ENCODE measurements at places on chromosomes 3 and 15.

GRCh38 chr3:127978636-127979035, 63.6 kb downstream of the KBTBD12 start:
- DNase-seq, result no peak
- no peak overlapping the region for H3K4me3 ChIP-seq
- no peaks in the 10 kb centered on the region for H3K4me1 ChIP-seq
- H3K27me3 ChIP-seq, result no peaks in the 10 kb centered on the region
- H3K36me3 ChIP-seq, result no peaks in the 10 kb centered on the region

- DNase-seq, result no peak
- no peaks in the 10 kb centered on the region for H3K36me3 ChIP-seq
- no peak overlapping the region for H3K4me3 ChIP-seq
- no peaks in the 10 kb centered on the region for H3K27me3 ChIP-seq
- H3K4me1 ChIP-seq, result peaks cover 19% of the 10 kb centered on the region
These were observed 11.1 kb upstream of the MCF2L2 start for GRCh38 chr3:183439515-183439914.

DNA sequence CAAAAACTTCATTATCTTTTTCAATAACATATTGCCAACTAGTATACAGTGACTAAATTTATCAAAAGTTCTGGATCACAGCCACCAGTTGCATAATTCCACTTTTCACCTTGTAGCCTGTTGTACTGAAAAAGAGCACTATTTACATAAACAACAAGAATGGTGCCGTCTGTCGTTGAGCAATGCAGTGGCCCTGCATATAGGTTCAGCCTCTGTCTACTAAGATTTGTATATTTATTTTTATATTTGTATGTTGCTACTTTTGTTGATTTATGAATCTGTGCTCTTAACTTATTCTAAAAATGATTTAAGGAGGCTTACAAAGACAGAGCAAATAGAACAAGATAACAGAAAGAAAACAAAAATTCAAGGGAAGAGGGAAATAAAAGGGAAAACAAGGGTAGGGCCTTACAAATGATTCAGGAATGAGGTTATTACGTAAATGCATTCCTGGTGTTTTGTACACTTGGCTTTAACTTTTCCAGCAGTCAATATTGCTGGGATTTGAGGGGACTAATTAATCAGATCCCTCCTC, 257.6 kb upstream of the STT3B start:
- DNase-seq, result no peak
- no peaks in the 10 kb centered on the region for H3K4me1 ChIP-seq
- H3K4me3 ChIP-seq, result no peak overlapping the region
- no peaks in the 10 kb centered on the region for H3K27me3 ChIP-seq

GRCh38 chr15:40282147-40282868, 556 bp downstream of the ANKRD63 start:
- H3K36me3 ChIP-seq, result no peaks in the 10 kb centered on the region
- peak; percentile 86 for DNase-seq
- H3K27ac ChIP-seq, result no peak overlapping the region

- H3K36me3 ChIP-seq, result no peaks in the 10 kb centered on the region
- no peaks in the 10 kb centered on the region for H3K27me3 ChIP-seq
- peaks cover 5% of the 10 kb centered on the region for H3K4me1 ChIP-seq
- no peak for DNase-seq
- H3K27ac ChIP-seq, result no peak overlapping the region
- H3K4me3 ChIP-seq, result no peak overlapping the region
These were observed 1.6 kb upstream of the MUSTN1 start for GRCh38 chr3:52836471-52836845.

DNA sequence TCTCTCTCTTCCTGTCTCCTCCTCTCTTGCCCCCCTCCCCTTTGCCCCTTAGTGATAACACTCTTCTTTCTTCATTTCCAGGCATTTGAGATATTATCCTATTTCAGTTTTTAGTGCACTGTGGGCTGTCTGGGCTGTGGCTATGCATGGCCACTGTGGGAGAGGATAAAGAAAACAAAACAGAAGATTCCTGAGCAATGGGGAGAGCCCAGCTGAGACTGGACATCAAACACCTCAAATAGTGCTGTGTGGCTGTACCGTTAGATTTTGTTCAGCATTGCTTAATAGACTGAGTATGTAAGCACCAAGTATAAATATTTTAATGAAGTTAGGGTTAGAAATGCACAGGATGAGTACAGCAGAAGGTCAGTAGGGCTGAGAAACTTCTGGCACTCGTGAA, 7.9 kb upstream of the GBE1 start:
- no peak overlapping the region for H3K4me3 ChIP-seq
- DNase-seq, result no peak
- H3K27ac ChIP-seq, result no peak overlapping the region
- no peaks in the 10 kb centered on the region for H3K27me3 ChIP-seq
- H3K36me3 ChIP-seq, result no peaks in the 10 kb centered on the region

- peaks cover 3% of the 10 kb centered on the region for H3K4me1 ChIP-seq
- H3K36me3 ChIP-seq, result no peaks in the 10 kb centered on the region
- no peak overlapping the region for H3K4me3 ChIP-seq
- H3K27me3 ChIP-seq, result no peaks in the 10 kb centered on the region
- no peak for DNase-seq
- H3K27ac ChIP-seq, result no peak overlapping the region
These were observed 105.4 kb downstream of the CLASP2 start for GRCh38 chr3:33612607-33613006.

GRCh38 chr3:47362701-47363100, 18.1 kb upstream of the PTPN23 start:
- H3K27me3 ChIP-seq, result no peaks in the 10 kb centered on the region
- no peak overlapping the region for H3K27ac ChIP-seq
- no peak for DNase-seq
- H3K4me1 ChIP-seq, result no peaks in the 10 kb centered on the region

DNA sequence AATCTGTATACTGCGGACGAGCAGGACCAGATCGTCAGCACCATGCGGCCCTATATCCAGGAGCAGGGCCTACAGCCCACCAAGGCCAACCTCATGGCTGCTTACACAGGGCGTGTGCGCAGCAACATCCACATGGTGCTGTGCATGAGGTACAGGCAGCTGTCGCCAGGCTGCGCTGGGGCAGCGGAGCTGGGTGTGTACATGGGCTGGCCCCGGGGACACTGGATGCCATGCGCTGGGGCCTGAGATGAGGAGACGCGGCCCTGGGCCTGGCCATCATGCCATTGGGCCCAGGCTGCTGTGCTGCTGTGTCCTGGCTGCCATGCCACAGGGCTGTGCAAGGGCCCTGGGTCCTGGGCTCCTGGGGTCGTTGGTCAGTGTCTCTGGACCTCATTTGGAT, 61.5 kb downstream of the SEMA3G start:
- H3K27ac ChIP-seq, result no peak overlapping the region
- no peaks in the 10 kb centered on the region for H3K4me1 ChIP-seq
- no peak overlapping the region for H3K4me3 ChIP-seq
- no peak for DNase-seq

- no peak for DNase-seq
- H3K36me3 ChIP-seq, result no peaks in the 10 kb centered on the region
- H3K27ac ChIP-seq, result no peak overlapping the region
- H3K4me1 ChIP-seq, result no peaks in the 10 kb centered on the region
- no peaks in the 10 kb centered on the region for H3K27me3 ChIP-seq
These were observed 298.9 kb downstream of the RPLP1 start for GRCh38 chr15:69751566-69751965.

GRCh38 chr15:63481105-63481810, 23.1 kb upstream of the USP3 start:
- H3K36me3 ChIP-seq, result no peaks in the 10 kb centered on the region
- no peak overlapping the region for H3K4me3 ChIP-seq
- H3K4me1 ChIP-seq, result no peaks in the 10 kb centered on the region
- no peak for DNase-seq

GRCh38 chr3:2166552-2166951, 67.9 kb downstream of the CNTN4 start:
- no peaks in the 10 kb centered on the region for H3K36me3 ChIP-seq
- no peak overlapping the region for H3K27ac ChIP-seq
- no peaks in the 10 kb centered on the region for H3K27me3 ChIP-seq
- no peak for DNase-seq
- H3K4me1 ChIP-seq, result no peaks in the 10 kb centered on the region
- H3K4me3 ChIP-seq, result no peak overlapping the region

DNA sequence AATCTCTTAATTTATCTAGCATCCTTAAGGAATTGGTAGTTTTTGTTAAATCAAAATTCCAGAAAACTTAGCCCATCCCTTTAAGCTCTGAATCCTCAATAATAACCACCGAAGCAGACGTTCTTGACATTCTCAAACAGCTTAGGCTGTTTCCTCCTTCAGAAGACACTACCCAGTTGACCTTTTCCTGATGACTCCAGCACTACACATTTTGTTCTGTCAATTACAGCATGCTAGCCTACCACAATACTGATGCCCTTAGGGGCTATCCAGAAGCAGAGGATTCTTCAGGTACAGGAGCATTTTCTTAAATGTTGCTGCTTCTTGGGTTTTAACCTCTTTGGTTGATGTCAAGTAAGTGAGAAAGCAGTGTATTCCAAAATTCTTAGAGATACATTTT, 33.4 kb downstream of the ETV5 start:
- H3K36me3 ChIP-seq, result no peaks in the 10 kb centered on the region
- H3K4me3 ChIP-seq, result no peak overlapping the region
- H3K4me1 ChIP-seq, result peaks cover 9% of the 10 kb centered on the region
- no peak for DNase-seq

DNA sequence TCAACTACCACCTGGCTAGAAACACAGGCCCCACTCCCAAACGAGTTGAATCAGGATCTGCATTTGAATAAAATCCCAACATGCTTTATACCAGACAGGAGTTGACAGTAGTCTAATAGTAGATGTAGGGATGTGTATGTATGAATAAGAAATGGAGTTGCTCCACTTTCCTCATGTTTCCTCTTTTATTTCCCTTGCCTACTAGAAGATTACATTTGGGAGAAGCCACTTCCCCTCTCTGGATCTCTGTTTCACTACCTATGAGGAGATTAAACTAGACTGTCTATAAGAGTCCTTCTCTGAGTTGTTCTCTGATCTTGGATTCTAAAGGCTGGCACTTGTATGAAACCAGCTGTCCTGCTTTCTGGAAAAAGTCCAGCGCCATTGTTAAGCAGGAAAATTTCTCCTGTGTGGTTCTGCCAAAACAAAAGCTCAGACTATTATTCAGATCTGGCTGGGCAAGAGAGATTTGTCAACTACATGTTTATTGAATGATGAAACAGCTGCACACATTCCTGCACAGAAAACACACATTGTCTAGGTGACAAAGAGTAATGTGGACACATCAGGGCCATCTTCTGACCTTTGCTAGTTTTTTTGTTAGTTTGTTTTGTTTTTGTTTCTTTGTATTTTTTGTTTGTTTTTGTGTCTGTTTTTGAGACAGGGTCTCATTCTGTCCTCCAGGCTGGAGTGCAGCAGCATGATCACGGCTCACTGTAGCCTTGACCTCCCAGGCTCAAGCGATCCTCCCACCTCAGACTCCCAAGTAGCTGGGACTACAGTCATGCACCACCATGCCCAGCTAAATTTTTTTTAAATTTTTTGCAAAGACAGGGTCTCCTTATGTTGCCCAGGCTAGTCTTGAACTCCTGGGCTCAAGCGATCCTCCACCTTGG, 29.9 kb downstream of the ACP3 start:
- H3K36me3 ChIP-seq, result no peaks in the 10 kb centered on the region
- H3K27me3 ChIP-seq, result no peaks in the 10 kb centered on the region
- peaks cover 16% of the 10 kb centered on the region for H3K4me1 ChIP-seq
- H3K4me3 ChIP-seq, result no peak overlapping the region
- H3K27ac ChIP-seq, result no peak overlapping the region
- no peak for DNase-seq

- H3K4me3 ChIP-seq, result no peak overlapping the region
- H3K36me3 ChIP-seq, result no peaks in the 10 kb centered on the region
- no peak for DNase-seq
- H3K27me3 ChIP-seq, result no peaks in the 10 kb centered on the region
- no peak overlapping the region for H3K27ac ChIP-seq
These were observed 12.6 kb upstream of the PLXND1 start for GRCh38 chr3:129618901-129619671.

DNA sequence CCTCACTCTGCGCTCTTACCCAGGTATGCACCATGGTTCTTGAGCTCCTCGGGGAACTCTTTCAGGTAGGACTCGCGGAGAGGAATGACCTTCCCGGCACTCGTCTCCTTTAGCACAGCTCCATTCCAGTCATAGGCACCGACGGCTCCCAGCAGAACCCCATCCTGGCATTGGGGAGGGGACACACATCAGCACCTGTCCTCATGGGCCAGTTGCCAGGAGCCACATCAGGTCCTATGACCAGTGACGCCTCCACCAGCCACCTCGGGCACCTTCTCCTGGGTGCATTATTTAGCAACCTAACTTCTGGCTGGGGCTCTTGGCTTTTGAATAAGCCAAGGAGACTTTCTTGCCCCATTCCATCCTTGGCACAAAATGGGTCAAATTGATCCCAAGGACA, 61.9 kb downstream of the FEM1B start:
- H3K27ac ChIP-seq, result no peak overlapping the region
- DNase-seq, result no peak
- no peaks in the 10 kb centered on the region for H3K27me3 ChIP-seq
- no peaks in the 10 kb centered on the region for H3K36me3 ChIP-seq

DNA sequence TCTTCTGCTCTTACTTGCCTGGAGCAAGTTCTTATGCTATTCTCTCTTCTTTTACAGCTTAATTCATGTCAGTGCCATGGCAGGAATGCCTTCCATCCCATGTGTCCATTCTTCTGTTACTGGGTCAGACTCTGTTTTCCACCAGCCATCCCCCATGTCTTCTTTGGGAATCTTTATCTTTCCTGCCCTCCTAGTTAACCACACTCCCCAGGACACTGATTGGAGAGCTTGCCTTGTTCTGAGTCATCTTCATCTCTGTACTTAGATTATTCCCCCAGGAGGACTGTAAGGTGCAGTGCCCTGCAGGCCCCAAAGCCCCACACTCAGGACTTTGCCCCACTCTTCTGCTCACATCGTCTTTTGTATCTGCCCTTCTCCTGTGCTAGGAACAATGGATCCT, 3.6 kb downstream of the ABHD17C start:
- no peaks in the 10 kb centered on the region for H3K36me3 ChIP-seq
- peaks cover 9% of the 10 kb centered on the region for H3K4me1 ChIP-seq
- H3K27ac ChIP-seq, result no peak overlapping the region
- no peak for DNase-seq
- H3K27me3 ChIP-seq, result peaks cover 14% of the 10 kb centered on the region

- no peaks in the 10 kb centered on the region for H3K27me3 ChIP-seq
- no peak overlapping the region for H3K4me3 ChIP-seq
- no peaks in the 10 kb centered on the region for H3K4me1 ChIP-seq
- DNase-seq, result no peak
These were observed 20.6 kb upstream of the KCTD6 start for GRCh38 chr3:58471025-58471887.

Measured in H1 (cell line).